NCI-H226 (cell line): ENCODE measurements at places on chromosomes 2 and 18.

DNA sequence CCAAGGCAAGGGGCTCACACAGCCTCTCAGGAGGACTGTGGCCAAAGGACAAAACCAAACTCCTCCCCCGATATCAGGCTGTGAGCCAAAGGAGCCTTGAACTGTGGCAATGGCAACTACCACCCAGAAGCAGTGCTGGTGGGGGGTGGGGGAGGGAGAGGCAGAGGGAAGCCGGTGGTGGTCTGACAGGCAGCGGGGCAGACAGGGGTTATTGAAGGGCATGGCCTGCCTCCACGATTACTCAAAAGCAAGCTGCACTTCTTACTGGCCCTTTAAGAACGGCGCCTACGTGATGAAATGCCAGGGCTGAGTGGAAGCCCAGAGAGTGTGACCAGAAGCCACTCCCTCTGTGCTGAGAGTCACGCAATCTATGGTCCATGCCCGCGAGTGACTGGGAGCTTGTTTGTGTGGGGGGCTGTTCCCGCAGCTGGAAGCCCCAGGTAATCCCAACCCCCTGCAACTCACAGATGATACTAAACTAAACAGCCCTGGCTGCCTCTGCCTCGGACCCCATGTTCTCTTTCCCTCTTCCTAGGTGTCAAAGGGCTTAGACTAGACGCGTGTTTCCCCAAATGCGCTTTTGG lies 128.2 kb upstream of the CXCR4 start:
- no peak for DNase-seq

DNA sequence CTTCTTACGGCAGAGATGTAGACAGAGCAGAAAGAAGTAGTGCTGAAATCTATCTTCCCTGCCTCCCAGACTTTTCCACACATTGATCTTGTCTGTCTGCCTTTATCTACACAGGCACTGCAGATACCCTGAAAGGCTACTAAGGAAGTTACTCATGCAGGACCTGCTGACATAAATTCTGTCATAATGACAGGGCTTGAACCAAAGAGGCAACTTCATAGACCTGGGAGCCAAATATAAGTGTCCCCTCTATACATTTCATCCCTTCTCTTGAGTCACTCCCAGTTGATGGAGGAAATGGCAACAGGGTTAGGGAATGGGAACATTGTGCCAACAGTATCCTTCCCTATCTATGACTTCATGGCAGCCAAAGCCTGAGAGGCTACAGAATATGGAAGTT lies 157.5 kb downstream of the TNS1 start:
- no peak for DNase-seq

- no peak for DNase-seq
Observed at GRCh38 chr18:62788876-62789275, 73.5 kb downstream of the PHLPP1 start.

DNA sequence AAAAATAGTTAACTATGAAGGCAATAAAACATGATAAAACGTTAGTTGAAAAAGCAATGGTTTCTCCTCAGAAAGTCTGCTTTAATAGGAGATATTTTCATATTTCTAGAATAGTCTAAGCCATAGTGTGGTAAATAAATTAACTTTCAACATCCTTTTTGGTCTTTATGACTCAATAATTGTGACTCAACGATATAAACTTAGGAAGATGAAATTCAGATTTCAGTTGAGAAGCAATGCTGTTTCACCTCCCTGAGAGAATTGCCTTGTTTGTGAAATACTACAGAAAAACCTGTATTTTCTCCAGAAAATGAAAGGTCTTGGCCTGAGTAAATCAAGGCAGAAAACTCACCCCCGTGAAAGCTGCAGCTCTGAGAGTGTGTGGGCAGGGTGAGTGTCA lies 166.9 kb downstream of the ETAA1 start:
- DNase-seq: no peak

GRCh38 chr2:216827073-216827720 lies 32.7 kb downstream of the TNP1 start:
- no peak for DNase-seq

DNA sequence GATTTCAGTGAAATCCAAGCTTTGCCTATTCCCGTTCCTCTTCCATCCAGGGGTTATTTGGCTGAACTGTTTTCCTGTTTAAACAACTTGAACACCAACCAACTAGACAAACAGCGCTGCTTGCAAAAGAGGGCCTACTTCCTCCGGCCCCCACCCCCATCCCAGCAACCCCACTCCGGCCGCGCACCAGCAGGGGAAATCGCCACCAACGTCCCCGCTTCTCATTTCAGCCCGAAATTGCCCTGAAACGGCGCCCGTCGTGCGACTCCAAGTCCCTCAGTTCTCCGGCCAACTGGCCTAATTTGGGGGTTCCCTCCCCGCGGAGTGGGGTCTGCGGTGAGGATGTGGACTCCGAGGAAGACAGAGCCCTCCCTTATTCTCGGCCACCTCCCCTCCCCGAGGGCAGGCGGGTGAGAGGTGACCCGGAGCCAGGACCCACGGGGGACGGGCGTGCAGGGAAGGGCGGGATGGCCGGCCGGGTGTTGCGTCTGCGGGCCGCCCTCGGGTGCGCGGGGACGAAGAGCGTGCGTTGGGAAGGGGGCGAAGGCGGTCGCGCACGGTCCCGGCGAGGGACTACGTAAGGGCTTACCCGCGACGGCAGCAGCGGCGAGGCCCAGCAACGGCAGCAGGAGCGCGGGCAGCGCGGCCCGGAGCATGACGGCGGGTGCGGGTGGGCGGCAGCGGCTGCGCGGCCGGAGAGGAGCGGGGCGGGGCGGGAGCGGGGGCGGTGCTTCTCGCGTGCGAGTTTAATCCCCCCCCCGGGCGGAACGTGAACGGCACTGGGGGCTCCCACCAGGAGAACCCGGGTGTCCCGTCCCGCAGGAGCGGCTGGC lies at the start of gene CD302:
Gene CD302, minus strand, starts transcription at position 666 of the 833 bp plus-strand sequence. Its CDS starts 10 bp downstream, at position 656.
- no peak for DNase-seq

GRCh38 chr2:37871456-37872191 lies 53.5 kb upstream of the RMDN2 start:
- peak; percentile 54 for DNase-seq

DNA sequence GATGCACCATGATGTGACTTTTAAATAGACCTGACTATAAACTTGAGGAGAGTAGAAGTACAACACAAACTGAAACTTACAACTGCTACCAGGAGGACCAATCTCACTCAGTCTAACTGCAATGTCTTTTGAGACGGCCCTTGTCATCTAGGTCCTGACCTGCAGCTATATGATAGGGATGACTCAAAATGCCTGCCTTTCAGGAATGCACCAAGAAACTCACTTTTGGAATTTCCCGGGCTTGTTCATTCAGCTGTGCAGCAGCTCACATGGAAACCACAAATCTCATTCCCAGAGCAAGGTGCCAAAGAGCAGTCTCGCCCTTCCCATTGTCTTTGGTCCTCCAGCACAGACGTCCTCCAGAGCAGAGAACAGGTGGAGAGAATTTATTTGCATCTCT lies 113.7 kb downstream of the SPOPL start:
- DNase-seq: peak; percentile 92

DNA sequence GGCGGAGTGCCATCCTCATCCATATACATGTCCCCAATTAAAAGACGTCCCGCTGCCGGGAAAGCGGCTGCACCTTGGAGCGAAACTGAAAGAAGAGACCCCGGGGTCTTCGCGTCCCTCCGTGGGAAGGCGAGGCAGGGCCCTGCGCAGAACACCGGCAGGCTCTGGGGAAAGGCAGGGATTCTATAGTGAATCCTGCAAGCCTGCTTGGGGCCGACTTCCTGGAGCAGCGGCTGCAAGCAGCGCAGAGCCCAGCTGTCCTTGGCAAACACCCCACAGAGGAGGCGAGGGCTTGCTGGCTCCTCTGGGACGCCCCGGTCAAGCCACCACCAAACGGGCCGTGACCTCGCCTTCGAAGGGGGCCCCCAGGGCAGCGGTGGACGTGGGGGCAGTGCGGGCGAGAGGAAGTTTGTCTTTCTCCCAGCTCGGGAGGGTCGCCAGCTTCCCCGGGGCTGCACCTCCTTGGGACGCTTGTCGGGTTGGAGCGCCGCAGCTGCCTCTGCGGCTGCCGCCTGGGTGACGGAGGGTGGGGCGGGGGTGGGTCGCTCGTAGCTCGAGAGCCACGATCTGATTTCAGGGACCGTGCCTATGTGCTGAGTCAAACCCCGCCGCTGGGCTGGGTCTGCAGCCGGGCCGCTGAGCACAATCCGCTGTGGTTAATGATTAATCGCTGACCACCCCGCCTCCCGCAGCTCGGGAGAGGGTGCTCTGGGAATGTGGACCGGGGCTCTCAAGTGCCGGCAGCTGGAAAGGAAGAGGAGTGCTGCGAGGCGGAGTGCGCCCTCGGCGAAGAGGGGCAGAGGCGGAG lies 486 bp upstream of the GPR39 start:
- peak; percentile 85 for DNase-seq

- no peak for DNase-seq
Observed at GRCh38 chr2:38217401-38218188, 141.6 kb upstream of the CYP1B1 start.

GRCh38 chr18:62249478-62250097 lies 62.5 kb downstream of the RELCH start:
- peak; percentile 1 for DNase-seq

DNA sequence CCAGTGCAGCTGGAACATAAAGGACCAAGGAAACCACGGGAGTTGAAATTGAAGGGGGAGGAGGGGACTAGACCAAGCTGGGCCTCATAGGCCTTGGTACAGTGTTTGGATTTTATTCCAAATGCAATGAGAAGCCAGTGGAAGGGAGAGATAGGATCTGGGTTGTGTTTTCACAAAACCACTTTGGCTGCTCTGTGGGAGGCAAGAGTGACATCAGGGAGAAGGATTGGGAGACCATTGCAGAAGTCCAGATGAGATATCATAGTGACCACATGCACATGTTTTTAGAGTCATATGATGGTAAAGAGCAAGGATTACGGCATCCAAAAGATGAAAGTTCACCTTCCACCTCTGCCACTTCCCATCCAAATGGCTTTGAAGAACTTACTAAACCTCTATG lies 210.2 kb downstream of the PAX3 start:
- peak; percentile 82 for DNase-seq

DNA sequence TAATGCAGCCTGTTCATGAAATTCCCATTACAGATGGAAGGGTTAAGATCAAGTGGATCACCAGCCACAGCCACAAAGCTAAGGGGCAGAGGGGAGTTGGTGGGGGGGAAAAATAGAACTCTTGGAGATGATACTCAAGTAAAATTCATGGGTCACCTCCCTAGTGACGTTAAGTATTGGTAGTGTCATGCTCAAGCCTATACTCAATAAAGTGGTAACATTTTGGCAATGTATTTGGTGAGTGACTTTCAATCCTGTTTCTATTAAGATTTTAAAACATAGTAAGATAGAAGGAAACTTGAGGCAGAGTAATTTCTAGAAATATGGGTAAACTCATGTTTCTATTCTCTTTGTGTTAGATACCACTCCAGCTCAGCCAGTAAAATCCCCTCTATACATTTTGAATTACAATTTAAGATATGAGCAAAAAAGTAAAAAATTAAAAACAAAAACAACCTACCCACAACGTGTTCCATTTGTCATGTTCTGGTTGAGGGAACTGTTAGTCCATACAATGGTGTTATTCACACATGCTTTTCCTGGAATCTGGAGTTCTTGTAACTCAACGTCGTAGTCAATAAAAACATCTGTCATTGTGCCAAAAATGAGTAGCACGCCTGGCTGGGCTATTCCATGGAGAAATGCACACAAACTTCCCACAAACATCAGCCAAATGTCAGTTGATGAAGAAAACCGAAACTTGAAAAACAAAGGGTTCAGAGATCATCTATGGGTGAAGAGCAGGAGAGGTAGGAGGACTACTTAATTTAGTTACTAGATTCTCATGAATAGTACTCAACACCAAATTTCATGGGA lies 18.1 kb downstream of the ABCB11 start:
- DNase-seq: no peak

DNA sequence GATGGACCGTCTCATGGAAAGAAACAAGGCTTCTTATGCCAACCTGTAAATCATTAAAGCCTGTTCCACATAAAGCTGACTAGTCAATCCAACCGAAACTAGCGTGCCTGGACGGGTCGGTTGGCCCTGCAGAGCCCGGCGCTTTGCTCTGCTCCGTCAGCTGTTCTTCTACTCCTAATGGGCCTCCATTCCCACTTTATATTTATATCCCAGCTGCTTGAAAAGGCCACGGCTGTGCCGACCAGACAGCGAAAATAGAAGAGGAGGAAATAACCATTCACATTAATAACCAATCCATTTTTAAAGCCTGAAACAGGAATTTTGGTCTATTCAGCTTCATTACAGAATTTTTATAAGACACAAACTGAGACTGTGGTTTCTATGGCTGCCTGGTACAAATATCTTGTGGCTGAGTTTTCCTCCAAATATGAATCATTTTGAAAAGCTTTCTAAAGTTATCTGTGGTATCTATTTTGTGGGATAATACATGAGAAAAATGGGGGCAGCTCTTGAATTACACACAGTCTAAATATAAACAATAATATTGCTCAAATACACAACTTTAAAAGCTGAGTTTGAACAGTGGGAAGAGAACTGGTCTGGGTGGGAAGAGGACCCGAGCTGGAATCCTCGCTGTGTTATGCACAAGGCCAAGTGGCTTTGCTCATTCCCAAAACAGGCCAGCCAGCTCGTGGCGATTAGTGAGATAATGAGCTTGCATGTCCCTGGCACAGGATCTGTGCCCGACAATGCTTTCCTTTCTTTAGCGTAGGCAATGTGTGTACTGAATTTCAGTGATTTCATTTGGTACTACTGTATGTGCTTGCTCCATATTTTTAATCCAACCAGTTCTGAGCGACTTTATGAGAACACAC lies 10.5 kb upstream of the FAM124B start:
- peak; percentile 16 for DNase-seq

- no peak for DNase-seq
Observed at GRCh38 chr2:42792583-42793333, at the start of gene HAAO. Gene HAAO (minus strand): TSS chr2:42792583. CDS start chr2:42792536, 47 bp downstream.

DNA sequence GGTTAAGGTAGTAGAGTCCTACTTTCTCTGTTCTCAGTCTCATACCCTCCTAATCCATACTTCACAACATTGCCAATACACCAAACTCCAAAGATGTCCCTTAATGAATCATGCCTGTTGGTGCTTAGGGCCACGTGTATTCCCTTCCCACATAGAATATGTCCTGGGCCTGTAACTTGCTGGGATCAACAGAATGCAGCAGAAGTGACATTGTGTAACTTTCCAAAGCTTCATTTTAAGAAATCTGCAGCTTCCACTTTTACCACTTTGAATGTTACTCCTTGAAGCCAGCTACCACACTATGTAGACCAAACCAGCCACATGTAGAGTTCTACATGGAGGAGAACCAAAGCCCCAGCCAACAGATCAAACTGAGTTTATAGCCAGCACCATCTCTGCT lies 58.5 kb upstream of the ARHGAP15 start:
- no peak for DNase-seq

- DNase-seq: no peak
Observed at GRCh38 chr2:238427435-238428162, 872 bp downstream of the ASB1 start.

- DNase-seq: peak; percentile 83
Observed at GRCh38 chr2:166344286-166345113, 31.2 kb downstream of the SCN9A start.

DNA sequence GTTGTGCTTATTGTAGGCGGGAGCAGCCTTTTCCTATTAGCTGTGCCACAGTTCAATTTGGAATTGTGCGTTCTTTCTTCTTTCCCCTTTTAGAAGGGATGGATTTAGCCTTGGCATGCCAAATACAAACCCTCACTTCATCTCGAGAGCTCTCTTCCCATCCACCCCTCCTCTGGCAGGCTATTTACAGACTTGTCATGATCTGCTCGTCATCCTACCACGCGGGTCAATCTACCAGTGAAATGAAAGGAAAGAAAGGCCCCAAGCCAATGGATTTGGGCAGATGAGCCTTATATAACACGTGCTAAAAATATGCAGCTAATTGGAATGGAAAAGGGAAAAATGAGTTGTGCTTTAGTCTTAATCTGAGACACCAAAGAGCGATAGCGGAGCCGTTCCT lies 277.5 kb downstream of the PRKCE start:
- DNase-seq: no peak
